ENCODE measurements at places on chromosomes 4 and X. TPM values are rescaled to one million over a fixed set of nuclear protein-coding genes. Genes with fewer than 3 reads are reported as not detected.

GRCh38 chr4:109942292-109942926 lies 29.7 kb downstream of the EGF start:
- DNase-seq: no peak

DNA sequence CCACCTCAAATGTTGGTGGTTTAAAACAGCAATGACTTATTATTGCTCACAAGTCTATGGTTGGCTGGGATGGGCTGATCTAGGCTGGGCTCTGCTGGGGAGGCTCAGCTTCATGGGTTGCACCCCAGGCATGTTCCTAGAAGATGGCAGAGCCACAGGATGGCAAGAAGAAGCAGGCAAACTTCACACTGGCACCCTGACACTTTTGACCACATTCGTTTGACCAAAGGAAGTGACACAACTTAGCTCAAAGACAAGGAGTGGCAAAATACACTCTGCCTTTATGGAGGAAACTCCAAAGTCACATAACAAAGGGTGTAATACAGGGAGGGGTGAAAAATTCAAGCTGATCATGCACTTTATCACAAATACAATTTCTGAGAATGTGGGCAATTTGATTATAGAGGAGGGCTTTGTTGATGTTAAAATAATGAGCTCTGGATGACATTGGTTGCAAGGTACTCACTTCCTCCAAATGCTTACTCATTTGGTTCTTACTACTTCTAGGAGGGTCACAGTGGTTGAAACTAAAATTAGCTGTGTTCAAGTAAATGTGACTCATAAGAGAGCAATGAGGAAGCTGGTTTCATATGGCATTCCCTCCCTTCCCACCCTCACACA lies 249.2 kb upstream of the RPS6KA3 start:
- DNase-seq: no peak

The ZNF185 gene
- total RNA-seq: 13.4 TPM

DNA sequence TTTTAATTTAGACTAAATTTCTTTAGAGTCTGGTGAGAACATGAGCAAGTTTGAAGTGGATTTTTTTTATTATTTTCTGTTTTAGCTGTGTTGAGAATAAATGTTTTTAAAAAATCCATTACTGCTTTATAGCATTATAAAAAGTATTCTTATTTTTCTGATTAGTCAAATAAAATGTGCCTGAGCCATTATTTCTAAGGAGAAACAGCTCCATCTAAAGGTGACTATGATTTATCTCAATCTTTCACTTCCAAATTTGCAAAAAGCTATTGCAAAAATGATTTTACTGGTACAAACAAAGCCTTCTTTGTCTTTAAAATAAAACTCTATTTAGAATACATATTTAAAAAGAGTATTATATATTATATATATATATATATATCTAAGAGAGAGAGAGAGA lies 959.2 kb downstream of the FAM133A start:
- no peak for DNase-seq

DNA sequence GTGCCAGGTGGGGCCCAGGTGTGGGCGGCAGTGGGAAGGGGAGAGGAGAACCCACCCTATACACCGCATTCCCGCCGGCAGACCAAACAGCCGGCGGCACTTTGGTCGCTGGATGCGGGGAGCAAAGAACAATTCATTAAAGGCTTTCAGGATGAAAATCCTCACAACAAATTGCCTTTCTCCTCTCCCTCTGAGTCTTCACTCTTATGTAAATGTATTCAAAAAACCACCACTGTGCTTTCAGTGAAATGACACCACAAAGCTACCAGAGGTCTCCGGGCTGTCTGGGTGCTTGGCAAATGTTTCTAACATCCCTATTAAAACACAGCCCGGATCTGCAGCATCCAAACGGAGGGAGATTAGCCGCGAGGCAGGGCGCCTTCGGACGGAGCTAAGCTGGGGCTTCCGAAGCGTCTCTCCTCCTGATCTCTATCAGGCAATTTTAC lies 171.8 kb upstream of the TBL1X start:
- no peak for DNase-seq

DNA sequence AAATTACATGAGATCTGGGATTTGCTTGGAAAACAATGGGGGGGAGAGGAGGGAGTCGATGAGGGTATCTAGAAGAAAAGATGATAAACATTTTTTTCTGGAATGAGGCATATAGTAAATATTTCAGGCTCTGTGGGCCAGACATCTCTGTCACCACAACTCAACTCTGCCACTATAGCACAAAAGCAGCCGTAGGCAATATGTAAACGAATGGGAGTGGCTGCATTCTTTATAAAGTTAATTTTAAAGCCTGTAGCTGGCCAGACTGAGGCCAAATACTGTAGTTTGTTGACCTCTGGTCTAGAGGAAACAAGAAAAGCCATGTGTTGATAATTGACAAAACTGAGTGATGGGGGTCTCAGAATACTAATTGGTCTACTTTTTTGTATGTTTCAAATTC lies 14.1 kb upstream of the TCEANC start:
- no peak for DNase-seq

- DNase-seq: no peak
These were observed 750.5 kb downstream of the ADGRL3 start for GRCh38 chr4:61950625-61951024.

The TIGD4 gene
- not detected for total RNA-seq

Data from omental fat pad (tissue), 4 donors.